ENCODE measurements at places on chromosomes 16 and 17.

- no peak for DNase-seq
- no peak overlapping the region for H3K27ac ChIP-seq
- no peaks in the 10 kb centered on the region for H3K36me3 ChIP-seq
- no peak overlapping the region for H3K4me3 ChIP-seq
- H3K27me3 ChIP-seq, result no peaks in the 10 kb centered on the region
Measured at GRCh38 chr17:4514206-4514605, 15.5 kb downstream of the SPNS2 start.

DNA sequence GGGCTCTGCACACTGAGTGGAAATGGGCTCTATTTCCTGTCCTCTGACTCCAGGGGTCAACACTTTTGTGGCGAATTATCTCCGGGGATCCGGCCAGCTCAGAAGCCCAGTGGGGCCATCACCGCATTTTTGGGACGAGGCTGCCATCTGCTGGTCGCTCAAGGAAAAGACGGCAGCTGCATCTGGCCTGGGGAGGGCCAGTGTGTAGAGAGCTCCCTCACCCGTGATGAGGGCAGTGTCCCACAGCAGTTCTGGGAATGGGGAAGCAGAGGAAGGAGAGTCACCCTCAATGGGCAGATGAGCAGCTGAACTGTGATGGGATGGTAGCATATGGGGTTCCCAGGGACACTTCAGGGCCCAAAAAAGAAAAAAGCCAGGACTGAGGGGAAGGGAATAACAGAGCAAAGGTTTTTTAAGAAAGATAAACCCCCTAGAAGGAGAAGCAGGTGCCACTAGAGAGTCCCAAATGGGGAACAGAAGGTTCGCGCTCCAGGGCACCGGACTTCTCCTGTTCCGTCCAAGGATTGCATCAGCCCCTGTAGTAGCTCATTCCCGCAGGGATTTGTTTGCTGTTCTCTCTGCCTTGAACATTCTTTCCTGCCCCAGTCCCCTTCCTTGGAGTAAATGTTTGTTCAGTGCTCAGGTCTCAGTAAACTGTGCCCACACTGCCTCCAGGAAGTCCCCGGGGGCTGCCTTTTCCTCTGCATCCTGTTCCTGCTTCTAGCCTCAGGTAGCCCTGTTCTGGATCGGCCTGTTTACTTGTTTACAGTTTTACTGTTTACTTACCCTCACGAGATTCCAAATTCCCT is 9.3 kb upstream of the ABCC12 start:
- H3K27me3 ChIP-seq, result peaks cover 7% of the 10 kb centered on the region
- no peaks in the 10 kb centered on the region for H3K4me1 ChIP-seq
- no peak overlapping the region for H3K4me3 ChIP-seq
- H3K36me3 ChIP-seq, result no peaks in the 10 kb centered on the region
- no peak overlapping the region for H3K27ac ChIP-seq
- DNase-seq, result peak; percentile 73

DNA sequence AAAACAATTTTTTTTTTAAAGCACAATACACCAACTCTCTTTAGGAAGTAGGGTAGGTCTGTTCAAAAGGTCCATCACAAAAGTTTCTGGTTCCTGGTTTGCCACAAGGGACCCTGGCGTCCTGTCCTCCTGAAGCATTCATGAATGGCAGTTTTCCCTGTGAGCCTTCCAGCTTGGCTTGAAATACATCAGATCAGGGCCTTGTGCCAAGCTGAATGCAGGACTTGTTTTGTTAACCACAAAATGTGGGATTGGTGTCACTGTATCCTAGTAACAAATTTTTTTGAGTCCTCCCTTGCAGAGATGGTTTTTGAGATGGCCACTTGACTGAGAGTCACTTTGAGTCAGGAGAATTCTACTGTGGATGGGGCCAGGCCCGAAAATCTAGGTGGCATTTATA is 3.9 kb downstream of the GNAO1 start:
- H3K36me3 ChIP-seq, result no peaks in the 10 kb centered on the region
- H3K4me1 ChIP-seq, result peaks cover 31% of the 10 kb centered on the region
- H3K27me3 ChIP-seq, result peaks cover 54% of the 10 kb centered on the region
- no peak overlapping the region for H3K4me3 ChIP-seq

- DNase-seq, result peak; percentile 43
- H3K27ac ChIP-seq, result no peak overlapping the region
- H3K4me3 ChIP-seq, result peak overlapping the region; percentile 54
- peaks cover 35% of the 10 kb centered on the region for H3K27me3 ChIP-seq
- no peaks in the 10 kb centered on the region for H3K4me1 ChIP-seq
Measured at GRCh38 chr17:12789075-12789480, 220 bp upstream of the ARHGAP44 start.

DNA sequence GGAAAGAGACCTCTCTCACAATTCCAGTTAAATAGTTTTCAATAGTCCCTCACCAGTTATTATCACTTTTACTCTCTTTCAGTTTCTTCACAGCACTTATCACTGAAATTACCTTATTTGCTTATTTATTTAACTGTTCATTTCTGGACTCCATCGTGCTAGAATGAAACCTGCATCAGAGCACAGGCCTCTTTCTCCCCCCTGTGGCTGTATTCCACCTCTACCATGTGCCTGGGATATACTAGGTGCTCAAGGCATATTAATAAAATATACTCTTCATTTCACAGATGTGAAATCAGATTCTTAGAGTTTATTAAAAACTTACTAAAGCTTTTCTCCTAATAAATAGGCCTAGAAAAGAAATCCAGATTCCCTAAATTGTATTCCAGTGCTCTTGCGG is 308.9 kb upstream of the MON1B start:
- H3K27me3 ChIP-seq, result no peaks in the 10 kb centered on the region
- H3K27ac ChIP-seq, result no peak overlapping the region
- DNase-seq, result no peak
- H3K4me3 ChIP-seq, result no peak overlapping the region

GRCh38 chr17:73582359-73582758 is 61.9 kb downstream of the SDK2 start:
- H3K4me3 ChIP-seq, result no peak overlapping the region
- no peaks in the 10 kb centered on the region for H3K27me3 ChIP-seq
- H3K27ac ChIP-seq, result no peak overlapping the region
- H3K4me1 ChIP-seq, result peaks cover 13% of the 10 kb centered on the region
- no peak for DNase-seq
- no peaks in the 10 kb centered on the region for H3K36me3 ChIP-seq

- H3K27ac ChIP-seq, result no peak overlapping the region
- no peak for DNase-seq
- no peaks in the 10 kb centered on the region for H3K27me3 ChIP-seq
- H3K4me1 ChIP-seq, result peaks cover 18% of the 10 kb centered on the region
- peaks cover 61% of the 10 kb centered on the region for H3K36me3 ChIP-seq
- H3K4me3 ChIP-seq, result no peak overlapping the region
Measured at GRCh38 chr17:41873559-41874292, 8.5 kb upstream of the KLHL11 start.

Measured in activated CD8-positive, alpha-beta T cell treated with anti-CD3 and anti-CD28 coated beads for 36 hours (primary cell).